ENCODE measurements at places on chromosomes 2 and 18.
A peak's percentile ranks its signal among the peaks of the same experiment; 100 is the strongest.

GRCh38 chr18:73992242-73993022 is 155.2 kb downstream of the FBXO15 start:
- no peak for DNase-seq

DNA sequence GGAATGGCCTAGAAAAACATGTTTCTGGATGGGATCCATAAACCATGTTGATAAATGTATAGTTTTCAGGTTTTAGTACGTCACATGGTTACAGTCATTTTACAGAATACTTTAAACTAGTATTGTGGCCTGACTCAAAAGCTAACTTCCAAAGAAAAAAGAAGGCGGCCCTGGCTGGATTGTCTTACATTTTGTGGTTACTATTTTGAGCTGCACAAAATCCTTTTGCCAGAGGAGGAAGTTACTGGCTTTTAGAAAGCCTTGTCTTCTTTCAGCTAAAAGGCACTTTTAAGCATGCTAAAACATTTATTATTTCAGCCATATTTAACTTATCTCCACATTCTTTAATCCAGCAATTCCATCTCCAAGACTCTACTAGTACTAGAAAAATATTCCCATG is 227.9 kb downstream of the CDH2 start:
- no peak for DNase-seq

DNA sequence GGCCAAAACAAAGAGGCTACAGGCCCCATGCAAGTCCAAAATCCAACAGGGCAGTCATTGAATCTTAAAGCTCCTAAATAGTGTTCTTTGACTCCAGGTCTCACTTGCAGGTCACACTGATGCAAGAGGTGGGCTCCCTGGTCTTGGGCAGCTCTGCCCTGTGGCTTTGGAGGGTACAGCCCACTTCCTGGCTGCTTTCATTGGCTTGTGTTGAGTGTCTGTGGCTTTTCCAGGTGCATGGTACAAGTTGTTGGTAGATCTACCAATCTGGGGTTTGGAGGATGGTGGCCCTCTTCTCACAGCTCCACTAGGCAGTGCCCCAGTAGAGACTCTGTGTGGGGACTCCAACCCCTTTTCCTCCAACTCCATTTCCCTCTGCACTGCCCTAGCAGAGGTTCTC is 115.8 kb upstream of the ALKAL2 start:
- no peak for DNase-seq

GRCh38 chr2:46506131-46506706 is 26.9 kb downstream of the TMEM247 start:
- no peak for DNase-seq

GRCh38 chr2:220393711-220394110 is 766.3 kb downstream of the SLC4A3 start:
- DNase-seq, result no peak

- no peak for DNase-seq
These were observed 157.9 kb downstream of the ANKRD44 start for GRCh38 chr2:197152451-197153228.

DNA sequence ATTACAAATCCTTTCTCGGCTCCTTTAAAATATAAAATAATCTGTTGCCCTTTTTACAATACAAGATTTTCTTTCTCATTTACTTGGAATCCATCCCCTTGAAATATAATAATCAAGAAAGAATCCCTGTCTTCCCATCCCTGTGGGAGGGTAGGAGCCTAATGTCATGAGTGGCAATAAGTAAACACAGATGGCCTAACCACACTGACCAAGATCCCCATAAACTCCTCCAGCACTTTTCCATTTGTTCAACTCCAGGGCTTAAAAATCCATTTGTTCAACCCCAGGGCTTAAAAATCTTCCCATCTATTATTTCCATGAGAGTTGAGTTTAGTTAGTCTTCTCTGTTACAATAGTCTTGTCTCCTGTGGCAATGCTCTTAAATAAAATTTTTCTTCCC is 297.6 kb downstream of the CDH7 start:
- no peak for DNase-seq

DNA sequence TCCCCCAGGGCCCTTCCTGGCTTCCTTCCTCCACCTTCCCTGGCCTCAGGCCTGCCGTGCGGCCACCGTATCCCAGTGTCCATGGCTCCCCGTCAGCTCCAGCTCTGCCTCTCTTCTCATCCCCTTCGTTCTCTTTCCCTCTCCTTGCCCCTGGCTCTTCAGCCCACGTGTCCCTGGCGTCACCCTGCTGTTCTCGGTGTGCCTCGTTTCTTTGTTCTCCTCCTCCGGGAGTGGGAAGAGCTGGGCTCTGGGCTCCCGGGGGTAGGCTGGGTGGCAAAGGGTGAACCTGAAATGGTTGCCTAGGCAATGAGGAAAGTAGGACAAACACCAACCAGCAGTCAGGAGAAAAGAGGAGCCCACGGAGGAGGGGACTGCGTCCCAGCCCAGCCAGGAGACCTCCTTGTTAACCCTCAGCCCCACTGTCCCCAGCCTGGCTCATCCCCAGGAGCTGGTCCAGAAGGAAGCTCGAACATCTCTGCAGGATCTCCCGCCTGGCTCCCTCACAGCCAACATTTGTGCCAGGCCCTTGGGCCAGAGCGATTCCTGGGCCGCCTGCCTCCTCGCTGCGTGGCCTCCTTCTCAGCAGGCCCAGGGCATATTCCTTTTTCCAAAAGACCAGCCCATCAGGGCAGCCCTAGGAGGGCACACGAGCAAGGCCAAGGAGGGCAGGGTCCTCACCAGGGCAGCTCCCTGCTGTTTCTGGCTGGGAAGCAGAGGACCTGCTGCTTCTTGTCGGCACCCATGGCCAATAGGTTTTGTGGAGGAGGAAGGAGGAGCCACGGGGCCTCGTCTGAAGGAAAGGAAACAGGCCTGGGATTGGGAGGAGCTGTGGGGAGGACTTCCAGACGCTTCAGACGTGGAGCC is 30.9 kb upstream of the DNMT3A start:
- no peak for DNase-seq

GRCh38 chr18:50722311-50722710 is 97.5 kb downstream of the MRO start:
- no peak for DNase-seq

GRCh38 chr2:22110244-22110651 is 986.5 kb downstream of the TDRD15 start:
- peak; percentile 59 for DNase-seq

GRCh38 chr2:137997733-137998132 is 33.5 kb downstream of the HNMT start:
- DNase-seq, result no peak

DNA sequence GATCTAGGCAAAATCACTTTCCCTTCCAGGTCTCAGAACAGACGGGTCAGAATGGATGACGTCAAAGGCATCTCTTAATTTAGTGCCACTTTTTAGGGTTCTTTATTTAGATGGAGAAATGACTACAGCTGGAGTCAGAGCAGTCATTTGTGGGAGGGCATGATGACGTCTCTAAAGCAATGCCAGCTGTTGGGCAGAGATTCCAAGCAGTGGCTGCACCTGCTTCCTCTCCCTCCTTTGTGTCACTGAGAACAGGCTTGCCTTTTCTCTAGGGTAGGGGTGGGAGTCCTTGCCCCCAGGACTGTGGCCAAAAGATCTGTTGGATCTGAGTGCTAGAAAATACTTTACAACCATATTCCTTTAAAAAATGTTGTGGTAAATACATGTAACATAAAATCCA is 28.7 kb upstream of the SKOR2 start:
- DNase-seq, result no peak

GRCh38 chr2:3578987-3579386 is 3.9 kb downstream of the RPS7 start:
- no peak for DNase-seq

GRCh38 chr2:218813771-218814460 is 17.7 kb downstream of the PRKAG3 start:
- DNase-seq, result no peak

DNA sequence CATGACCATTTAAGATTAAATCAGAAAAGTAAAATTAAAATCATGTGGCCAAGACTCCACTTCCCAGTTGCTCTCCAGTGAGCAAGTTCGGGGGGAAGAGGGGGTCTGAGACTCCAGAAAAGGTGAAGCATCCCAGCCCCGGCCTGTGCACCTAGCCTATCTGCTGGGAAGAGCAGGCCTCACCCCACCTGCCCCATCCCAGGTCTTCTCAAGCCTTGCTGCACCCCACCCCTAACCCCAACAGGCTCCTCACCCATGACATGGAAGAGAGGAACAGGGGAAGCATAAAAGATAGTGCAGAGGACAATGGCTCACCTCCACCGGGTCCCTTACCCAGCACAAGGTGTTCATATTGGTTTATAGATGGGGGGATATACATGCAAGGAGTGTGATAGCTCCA is 14.6 kb downstream of the CIB4 start:
- DNase-seq, result no peak

- no peak for DNase-seq
These were observed 74.3 kb downstream of the PTGR3 start for GRCh38 chr18:75134611-75134975.

- DNase-seq, result no peak
These were observed 58.3 kb downstream of the FBXO36 start for GRCh38 chr2:229980431-229981184.

DNA sequence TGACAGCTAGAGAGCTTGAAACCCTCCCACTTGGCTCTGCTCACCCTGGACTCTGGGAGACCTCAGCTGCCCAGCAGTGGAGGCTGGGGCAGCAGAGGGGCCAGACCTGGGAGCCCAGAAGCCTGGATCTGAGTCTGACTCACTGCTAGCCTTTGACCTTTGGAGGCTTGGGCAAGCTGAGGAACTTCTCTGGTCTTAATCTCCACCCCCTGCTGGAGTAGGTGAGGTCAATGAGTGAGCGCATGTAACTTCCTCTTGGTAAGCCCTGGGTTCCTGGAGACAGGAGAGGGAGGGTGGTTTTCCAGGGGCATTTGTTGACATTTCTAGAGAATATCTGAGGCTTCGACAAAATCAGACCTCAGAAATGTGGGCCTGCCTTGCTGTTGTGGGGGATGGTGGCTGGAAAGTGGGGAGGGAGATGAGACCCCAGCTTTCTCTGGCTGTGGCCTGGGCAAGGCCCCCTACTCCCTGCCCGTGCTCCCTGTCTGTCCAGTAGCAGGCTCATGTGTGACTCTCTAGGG is 73.0 kb upstream of the YWHAQ start:
- DNase-seq, result peak; percentile 77

- DNase-seq, result no peak
These were observed 7.4 kb upstream of the SFTPB start for GRCh38 chr2:85675427-85675826.

- DNase-seq, result no peak
These were observed at the start of gene HOXD10 for GRCh38 chr2:176115883-176116813. Gene HOXD10 (plus strand): TSS chr2:176116778. CDS start chr2:176116834, 56 bp downstream.

- DNase-seq, result no peak
These were observed 554.4 kb upstream of the MEX3C start for GRCh38 chr18:51751901-51752300.

- DNase-seq, result no peak
These were observed 178.3 kb downstream of the TRIB2 start for GRCh38 chr2:12895017-12895416.

GRCh38 chr2:8217468-8218030 is 464.3 kb upstream of the ID2 start:
- no peak for DNase-seq

DNA sequence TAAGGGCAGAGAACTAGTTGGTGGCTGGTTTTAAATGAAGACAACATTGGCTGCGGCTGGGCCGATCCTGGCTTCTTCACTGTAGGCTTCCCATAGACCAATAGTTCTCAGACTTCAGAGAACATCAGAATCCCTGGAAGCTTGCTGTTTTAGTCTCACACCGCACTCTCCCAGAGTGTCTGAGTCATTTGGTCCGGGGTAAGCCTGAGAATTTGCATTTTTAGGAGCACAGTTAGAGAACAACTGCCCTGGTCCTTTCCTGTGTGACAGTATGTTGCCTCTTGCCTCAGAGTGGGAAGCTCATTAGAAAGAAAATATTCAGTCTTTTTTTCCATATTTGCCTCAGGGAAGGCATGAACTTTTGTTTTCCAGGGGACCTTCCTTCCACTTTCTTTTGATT is 137.1 kb upstream of the GAREM1 start:
- DNase-seq, result no peak

DNA sequence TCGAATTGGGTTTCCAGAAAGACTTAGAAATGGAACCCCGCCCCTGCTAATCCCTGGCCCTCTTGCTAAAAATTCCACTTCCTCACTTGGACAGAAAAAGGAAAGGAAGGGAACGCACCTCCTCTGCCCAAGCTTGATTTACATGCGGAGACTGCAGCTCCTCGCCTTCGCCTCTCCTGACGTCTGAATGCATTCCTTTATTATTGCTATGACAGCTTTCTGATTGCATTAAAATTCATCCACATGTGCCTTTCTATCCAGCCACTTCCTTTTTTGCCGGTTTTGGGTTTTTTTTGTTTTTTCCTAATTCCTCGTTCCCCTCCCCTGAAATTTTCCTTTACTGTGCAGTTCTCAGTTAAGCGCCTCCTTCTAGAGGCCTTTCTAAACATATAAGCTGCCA is 287.8 kb downstream of the CELF4 start:
- no peak for DNase-seq

DNA sequence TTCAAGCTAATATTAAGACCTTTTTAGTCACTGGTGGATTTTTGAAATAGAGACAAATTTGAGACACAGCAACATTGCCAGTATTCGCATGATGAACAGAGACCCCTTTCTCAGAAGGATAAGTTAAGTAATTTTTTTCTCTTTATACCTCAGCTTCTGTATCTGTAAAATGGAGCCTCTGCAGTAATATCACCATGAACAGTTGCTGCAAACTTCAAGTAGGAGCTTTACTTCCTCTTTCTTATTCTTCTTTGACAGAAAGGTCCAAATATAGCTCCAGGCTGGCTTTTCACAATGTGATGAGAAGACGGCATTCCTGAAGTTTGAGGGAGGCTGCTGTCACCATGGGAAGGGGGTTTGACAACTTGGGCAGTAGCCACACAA is 158.7 kb downstream of the TDRD15 start:
- no peak for DNase-seq

GRCh38 chr2:172215172-172215935 is 112.7 kb upstream of the DLX2 start:
- no peak for DNase-seq

GRCh38 chr2:42964439-42965083 is 172.2 kb upstream of the HAAO start:
- peak; percentile 48 for DNase-seq

GRCh38 chr2:130353291-130354138 is 2.3 kb upstream of the PTPN18 start:
- no peak for DNase-seq

- DNase-seq, result peak; percentile 81
These were observed 5.1 kb downstream of the AGPS start for GRCh38 chr2:177397481-177398289.

Measured in retinal pigment epithelial cell (primary cell).